ENCODE measurements at places on chromosomes 5 and 9. TPM values are rescaled to one million over a fixed set of nuclear protein-coding genes. Genes with fewer than 3 reads are reported as not detected.

The OSMR gene
- 7.9 TPM for polyA plus RNA-seq

The FAM169A gene
- polyA plus RNA-seq, result 17.5 TPM

DNA sequence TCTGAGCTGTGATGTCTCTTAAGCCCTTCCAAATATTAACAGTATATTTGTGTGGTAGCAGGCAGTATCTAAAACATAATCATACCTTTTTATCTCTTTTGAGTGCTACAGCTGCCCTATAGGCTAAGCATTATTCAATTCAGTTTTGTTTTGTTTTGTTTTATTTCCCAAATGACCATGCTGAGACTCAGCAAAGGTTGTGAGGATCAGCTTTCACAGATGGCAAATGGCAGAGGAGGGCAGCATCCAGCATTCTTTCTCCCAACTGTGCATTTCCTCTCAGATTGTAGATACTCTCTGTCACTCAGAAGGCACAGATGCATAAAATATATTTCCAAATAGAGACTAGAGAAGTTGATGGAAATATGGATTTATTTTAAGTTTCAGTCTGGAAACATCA is 90.7 kb downstream of the DAPK1 start:
- no peak for DNase-seq

DNA sequence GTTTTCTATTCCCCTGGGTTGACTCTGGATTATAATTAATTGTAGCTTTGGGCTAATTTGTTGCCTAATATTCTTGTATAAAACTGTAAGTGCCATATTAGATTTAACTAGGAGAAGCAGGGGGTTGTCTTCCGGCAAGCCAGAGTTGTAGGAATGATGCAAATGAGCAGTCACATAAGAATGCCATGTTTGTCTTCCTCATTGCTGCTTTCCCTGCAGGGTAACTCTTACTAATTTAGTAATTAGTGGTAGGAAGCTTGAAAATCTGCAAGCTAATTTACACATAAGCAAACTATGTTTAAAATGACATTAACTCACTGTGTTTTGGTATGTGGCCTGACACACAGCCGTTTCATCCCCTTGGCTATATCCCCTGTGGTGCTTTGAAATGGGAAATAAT is 527.8 kb downstream of the KCTD16 start:
- DNase-seq, result no peak

GRCh38 chr5:151097061-151097460 is 16.2 kb upstream of the TNIP1 start:
- DNase-seq, result no peak
